ENCODE measurements at places on chromosomes 12 and 14.
A peak's percentile ranks its signal among the peaks of the same experiment; 100 is the strongest.

- DNase-seq, result no peak
Measured at GRCh38 chr12:44285321-44285960, 449.6 kb downstream of the TMEM117 start.

GRCh38 chr12:112761366-112761986, 30.1 kb upstream of the RPH3A start:
- DNase-seq, result no peak

GRCh38 chr12:66447643-66448042, 145.3 kb downstream of the HELB start:
- DNase-seq, result no peak

DNA sequence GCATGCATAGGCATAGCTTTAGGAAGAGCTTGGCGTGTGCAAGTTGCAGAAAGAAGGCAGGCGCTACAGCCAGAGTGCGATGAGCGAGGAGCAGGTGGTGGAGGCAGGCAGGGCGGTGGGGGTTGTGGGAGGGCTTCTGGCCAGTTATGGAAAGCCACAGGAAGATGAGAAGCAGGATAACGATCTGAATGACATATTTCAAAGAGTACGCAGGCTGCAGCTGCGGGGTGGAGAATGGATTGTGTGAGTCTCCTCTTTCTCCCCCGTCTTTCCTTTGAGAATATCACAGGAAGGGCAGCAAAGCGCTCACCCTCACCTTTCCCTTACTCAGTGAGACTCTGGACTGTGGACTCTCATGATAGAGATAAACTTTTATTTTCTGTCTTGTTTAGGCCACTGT, 48.7 kb upstream of the PLXNC1 start:
- no peak for DNase-seq

- DNase-seq, result no peak
Measured at GRCh38 chr14:72545411-72546311, 348.2 kb downstream of the DPF3 start.

GRCh38 chr14:65072256-65072655, 30.1 kb downstream of the MAX start:
- DNase-seq, result no peak

DNA sequence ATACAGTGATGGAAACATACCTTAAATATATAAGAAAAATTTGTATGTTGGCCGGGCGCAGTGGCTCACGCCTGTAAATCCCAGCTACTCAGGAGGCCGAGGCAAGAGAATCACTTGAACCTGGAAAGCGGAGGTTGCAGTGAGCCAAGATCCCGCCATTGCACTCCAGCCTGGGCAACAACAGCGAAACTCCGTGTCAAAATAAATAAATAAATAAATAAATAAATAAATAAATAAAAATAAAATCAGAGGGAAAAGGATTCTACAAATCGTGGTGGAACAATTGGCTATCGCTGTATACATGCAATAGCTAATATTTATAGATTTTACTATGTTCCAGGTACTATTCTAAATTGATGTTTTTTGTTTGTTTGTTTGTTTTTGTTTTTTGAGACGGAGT, 1.7 kb upstream of the ATF7 start:
- DNase-seq, result no peak

DNA sequence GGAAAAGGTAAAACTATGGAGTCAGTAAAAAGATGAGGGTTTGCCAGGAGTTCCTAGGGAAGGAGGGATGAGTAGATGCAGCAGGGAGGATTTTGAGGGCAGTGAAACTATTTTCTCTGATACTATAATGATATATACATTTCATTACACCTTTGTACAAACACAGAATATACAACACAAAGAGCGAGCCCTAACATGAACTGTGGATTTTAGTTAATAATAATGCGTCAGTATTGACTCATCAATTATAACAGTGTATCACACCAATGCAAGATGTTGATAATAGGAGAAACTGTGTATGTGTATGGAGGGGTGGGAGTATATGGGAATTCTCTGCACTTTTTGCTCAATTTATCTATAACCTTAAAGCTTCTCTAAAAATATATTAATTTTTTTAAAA, 404.3 kb upstream of the NOVA1 start:
- no peak for DNase-seq

DNA sequence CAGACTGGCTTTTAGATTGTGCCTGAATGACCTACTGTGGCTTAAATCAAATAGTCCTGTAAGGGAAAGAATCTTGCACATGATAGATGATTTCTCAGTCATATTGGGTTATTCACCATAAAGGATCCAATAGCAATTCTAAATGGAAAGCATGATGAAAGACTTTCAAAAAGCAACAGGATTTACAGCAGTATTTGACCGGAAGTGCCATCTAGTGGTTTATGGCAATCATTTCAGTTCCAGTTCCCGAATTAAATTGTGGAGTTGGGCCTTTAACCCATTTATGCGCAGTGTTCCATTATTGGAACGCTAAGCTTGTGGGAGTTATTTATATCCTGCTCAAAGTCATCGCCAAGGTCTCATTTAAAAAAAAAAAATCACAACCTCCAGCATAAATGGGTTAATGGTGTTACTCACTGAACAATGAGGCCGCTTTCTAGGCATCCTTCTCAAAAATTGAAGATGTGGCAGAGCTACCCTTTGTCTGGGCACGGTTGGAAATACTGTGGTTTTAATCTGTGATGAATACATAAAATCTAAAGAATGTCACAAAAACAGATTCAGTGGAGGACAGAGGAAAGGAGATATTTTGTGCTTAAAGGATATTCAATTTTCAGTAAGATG, 60.8 kb upstream of the REP15 start:
- no peak for DNase-seq

- no peak for DNase-seq
Measured at GRCh38 chr12:66920205-66920604, 241.3 kb upstream of the GRIP1 start.

- peak; percentile 63 for DNase-seq
Measured at GRCh38 chr12:94649349-94650142, 811 bp downstream of the TMCC3 start.

DNA sequence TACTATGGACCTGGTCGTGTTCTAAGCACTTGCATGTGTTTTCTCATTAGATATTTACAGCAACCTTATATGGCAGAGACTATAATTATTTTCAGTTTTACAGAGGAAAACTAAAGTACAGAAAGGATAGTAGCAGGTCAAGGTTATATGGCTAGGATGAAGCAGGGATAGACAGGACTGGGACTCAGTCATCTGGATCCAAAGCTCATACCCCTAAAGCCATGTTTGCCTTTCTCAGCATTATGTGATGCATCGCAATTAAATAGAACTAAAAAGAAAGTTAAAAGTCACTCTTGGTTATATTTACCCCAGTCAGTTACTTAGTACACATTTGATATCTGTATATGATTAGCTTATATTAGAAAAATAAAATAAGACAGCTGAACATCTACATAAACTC, 13.3 kb downstream of the LIN7A start:
- DNase-seq, result no peak
